ENCODE measurements at places on chromosomes 1 and 21.
A peak's percentile ranks its signal among the peaks of the same experiment; 100 is the strongest.

GRCh38 chr1:60044881-60045280 lies 28.7 kb downstream of the C1orf87 start:
- peak; percentile 20 for DNase-seq

- peak; percentile 64 for DNase-seq
Measured at GRCh38 chr1:27621051-27621920, 13.7 kb downstream of the FGR start.

- no peak for DNase-seq
Measured at GRCh38 chr1:93347334-93347899, 1.7 kb downstream of the DR1 start.

GRCh38 chr1:6205849-6206519 lies at the start of gene RNF207:
Gene RNF207, plus strand, starts transcription at chr1:6206119. Its CDS starts 417 bp downstream, at chr1:6206536.
- DNase-seq, result peak; percentile 77

GRCh38 chr1:243294723-243295121 lies 38.9 kb downstream of the SDCCAG8 start:
- peak; percentile 93 for DNase-seq

GRCh38 chr1:184973272-184974055 lies 844 bp downstream of the NIBAN1 start:
- DNase-seq, result peak; percentile 75

DNA sequence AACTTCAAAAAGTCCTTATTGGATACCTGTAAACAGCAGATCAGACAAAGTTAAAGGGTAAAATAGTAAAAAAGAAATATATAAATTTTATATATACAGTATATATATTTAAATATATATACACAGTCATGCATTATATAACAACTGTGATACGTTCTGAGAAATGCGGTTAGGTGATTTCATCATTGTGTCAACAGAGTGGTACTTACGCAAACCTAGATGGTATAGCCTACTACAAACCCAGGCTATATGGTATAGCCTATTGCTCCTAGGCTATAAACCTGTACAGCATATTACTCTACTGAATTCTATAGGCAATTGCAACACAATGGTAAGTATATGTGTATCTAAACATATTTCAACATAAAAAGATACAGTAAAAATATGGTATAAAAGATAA lies 222.7 kb downstream of the NUF2 start:
- DNase-seq, result no peak

DNA sequence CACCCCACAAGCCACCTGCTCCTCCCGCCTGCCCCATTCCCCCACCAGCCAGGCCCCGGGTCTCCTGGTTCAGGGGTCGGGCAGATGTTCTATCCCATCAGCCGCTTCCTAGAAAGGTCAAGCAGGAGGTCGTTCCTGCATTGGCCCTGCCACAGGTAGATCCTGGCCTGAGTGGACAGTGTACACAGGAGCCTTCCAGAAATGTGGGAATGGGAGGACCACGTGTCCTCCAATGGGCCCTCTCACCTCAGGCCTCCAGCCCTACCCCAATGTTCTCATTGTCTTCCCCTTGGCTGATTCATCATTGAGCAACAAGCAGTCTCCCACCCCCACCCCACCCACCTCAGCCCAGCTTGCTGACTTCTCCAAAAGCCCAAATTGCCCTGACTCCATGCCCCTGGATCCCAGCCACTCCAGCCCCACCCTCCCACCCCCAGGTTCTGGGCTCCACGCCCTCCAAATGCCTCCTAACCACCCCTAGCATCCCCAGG lies 2.1 kb downstream of the S100A16 start:
- DNase-seq, result peak; percentile 48

DNA sequence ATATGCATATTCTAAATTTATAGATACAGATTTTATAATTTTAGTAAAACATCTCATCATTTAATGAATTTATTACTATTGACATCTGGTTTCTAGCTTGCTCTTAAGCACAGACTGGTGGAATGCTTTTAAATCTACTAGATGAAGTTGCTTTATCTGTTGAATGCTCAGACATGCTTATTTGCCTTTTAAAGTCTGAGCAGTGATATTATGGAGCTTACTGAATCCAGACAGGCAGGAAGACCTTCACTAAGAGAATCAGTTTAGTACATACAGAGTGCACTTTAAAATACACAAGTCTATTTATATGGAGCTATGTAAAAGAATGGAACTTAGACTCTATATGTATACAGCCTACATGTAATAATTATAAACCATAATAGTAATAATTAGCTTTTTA lies 16.6 kb downstream of the SDCCAG8 start:
- no peak for DNase-seq
